ENCODE measurements at places on chromosomes 2 and 18.
A peak's percentile ranks its signal among the peaks of the same experiment; 100 is the strongest.

DNA sequence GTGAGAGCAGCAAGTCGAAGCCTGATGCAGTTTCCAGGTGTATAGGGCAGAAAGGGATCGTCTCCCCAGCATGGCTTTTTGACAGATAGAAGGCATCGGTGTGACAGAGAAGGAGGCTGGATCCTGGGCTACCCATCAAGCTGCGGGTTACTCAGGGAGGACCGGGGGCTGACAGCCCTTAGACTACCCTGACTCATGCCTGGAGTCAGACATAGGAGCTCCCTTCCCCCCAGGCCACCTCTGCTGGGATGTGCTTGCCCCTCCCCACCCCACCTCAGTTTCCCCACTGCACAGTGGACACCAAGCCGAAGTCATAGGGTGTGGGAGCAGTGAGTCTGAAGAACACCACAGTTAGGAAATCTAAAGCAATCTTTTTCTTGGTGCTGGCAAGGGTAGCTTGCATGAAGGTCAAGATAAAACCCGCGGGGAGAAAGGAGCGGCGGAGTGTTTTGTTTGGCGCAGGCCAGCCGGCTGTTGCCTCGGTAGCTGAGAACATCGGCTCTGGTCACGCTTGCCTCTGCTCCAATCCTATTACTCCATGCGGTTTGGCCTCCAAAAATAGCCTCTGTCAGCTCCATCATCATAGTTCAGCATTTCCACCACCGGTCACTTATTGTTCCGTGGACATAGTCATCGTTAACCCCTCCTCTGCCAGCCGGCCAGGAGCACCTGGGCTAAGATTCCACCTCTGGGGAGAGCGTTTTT lies 169.2 kb upstream of the GLI2 start:
- DNase-seq, result no peak

DNA sequence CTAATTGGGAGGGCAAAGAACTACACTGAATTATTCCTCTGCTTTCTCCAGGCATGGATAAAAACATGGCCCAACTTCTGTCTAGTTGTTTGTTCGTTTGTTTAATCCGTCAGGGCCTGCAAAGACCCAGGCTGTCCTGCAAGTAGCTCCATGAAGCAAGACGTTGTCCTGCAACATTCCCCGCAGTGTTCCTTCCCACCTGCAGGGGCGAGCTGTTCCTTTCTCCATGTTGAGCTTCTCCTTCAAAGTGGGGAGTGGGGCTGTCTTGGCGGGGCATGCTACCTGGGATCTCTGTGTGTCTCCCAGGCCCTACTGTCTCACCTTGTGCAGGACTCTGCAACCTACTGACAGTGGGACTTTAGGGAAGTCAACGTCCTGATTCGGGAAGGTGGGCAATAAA lies 264.0 kb upstream of the SMIM21 start:
- no peak for DNase-seq

DNA sequence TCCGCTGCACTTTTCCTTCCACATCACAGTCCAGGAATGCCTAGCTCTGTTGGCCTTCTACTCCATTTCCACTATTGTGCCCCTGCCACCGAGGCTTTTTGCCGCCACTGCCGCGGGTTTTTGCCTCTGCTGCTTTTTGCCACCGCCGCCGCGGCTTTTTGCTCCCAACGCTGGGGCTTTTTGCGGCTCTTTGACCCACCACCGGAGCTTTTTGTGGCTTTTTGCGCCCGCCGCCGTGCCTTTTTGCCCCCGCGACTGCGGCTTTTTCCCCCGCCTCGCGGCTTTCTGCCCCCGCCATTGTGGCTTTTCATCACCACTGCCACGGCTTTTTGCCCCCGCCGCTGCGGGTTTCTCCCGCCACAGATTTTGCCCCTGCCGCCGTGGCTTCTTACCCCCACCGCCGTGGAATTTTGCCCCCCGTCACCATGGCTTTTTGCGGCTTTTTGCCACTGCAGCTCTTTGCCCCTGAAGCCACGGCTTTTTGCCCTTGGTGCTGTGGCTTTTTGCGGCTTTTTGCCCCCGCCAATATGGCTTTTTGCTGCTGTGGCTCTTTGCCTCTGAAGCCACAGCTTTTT lies 2798.7 kb upstream of the TEKT4 start:
- no peak for DNase-seq

DNA sequence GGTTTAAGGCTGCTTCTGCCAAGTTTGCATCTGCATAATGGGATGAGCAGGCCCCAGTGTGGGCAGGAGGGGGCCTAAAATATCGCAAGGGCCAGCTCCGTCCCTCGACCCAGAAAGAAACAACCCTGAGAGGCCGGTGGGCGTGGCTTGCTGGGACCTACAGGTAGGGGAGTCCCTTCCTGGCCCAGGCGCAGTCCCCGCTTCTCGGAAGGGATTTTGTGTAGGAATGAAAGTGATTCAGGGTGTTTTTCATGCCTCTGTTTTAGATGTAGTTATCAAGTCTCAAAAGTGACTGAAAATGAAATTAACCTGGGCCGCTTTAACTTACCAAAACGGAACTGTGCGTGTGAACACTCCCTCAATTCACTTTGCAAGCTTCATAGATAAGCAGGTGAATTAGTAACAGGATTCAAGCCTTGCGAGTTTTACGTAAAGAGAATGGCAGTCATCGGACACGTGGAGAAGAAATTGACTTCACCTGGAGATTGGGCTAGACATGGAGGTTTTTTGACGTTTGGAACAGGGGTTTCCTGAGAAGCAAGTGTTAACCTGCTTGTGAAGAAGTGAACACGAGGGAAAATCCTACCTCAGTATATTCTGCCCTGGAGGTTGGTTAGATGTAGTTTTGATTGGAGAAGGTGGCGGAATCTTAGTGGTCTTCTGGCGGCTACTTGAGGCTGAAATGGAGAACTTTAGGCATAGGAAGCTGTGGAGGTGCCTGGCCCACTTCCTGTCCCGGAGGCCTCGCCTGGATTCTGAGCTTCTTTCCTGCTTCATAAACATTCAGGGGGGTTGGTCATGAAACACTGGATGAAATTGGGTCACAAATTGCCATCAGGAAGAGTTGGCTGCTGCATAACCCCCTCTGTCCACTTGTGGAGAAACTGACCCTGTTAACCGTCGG lies 1.7 kb downstream of the NCK2 start:
- DNase-seq, result peak; percentile 90

GRCh38 chr2:226791487-226792081 lies 8.0 kb downstream of the IRS1 start:
- peak; percentile 88 for DNase-seq

- DNase-seq, result no peak
Observed at GRCh38 chr2:193868132-193868531, 1673.4 kb upstream of the TMEFF2 start.

DNA sequence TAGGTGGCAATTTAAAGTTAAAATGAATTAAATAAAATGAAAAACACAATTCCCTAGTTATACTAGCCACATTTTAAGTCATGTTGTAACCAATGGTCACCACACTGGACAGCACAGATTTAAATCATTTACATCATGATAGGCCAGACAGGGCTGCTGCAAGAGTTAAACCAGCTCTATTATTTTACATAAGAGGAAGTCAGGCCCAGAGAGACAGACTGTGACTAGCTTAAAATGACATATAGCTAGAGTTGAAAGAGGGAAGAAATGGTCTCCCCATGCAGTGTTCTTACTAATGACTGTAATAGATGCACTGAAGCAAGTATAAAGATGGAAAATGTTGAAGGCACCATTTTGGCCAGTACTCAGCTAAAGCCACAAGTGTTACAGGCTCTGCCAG lies 69.6 kb downstream of the SLC66A3 start:
- no peak for DNase-seq

GRCh38 chr2:149184991-149185390 lies 145.4 kb upstream of the LYPD6 start:
- DNase-seq, result no peak

GRCh38 chr2:176902454-176902853 lies 310.1 kb upstream of the HNRNPA3 start:
- DNase-seq, result no peak

- no peak for DNase-seq
Observed at GRCh38 chr2:18077231-18077630, 198.8 kb downstream of the KCNS3 start.

GRCh38 chr2:34176693-34177092 lies 577.6 kb upstream of the FAM98A start:
- DNase-seq, result no peak

DNA sequence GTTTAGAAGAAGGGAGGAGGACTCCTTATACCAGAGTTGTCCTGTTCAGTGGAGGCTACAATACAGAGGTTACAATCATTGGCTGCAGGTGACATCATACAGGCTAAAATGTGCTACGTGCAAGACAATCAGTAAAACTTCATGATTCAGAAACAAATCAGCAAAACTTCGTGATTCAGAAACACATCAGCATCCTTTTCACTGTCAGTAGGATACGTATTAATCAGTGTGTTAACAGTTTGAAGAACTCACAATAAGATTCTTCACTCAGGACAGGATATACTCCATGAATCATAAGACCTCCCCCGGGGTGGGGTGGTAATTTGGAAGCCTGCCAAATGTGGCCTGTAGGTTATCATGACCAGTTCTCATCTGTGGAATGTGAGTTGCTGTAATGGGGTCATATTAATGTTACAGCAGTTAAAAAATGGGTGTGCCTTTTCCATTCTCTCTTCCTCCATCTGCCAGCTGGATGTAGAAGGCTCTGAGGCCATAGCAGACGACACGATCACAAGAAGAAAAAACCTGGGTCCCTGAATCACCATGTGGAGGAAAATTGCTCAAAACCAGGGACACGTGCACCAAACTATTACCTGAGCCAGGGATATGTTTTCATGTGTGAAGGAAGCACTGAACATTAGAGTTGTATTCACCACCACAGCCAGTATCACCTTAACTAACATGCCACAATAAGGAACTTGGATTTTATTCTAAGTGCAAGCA lies 134.8 kb upstream of the CREB1 start:
- peak; percentile 70 for DNase-seq

DNA sequence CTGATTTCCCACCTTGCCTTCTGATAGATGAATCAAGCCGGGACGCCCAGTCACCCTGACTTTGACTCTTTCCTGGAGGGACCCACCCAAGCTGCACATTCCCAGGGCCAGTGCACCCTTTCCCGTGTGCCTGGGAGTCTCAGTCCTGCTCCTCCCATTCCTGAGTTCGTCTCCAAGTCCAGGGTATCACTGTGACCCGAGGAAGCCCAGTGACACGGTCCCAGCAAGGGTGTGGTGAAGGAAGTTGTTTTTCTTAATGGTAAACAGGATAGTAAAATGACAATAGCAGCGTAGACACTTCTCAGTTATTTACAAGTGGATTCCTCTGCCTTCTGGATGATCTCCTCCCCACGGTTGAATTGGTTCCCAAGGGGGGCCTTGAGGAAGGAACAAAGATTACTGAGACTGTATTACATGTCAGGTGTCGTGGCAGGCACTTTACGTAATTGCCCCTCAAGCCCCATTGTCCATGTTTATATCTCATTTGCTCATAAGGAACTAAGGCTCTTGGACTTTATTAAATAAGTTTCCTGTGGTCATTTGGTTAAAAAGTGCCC lies 123.3 kb downstream of the PRKCE start:
- DNase-seq, result no peak

GRCh38 chr2:110910423-110910822 lies 178.1 kb downstream of the ACOXL start:
- DNase-seq, result no peak
